Stimulated activated CD8-positive, alpha-beta memory T cell treated with anti-CD3 and anti-CD28 coated beads, Interleukin-4, amount 100 ng/mL, for 1 hour (primary cell): ENCODE measurements at places on chromosomes 3 and 15.

DNA sequence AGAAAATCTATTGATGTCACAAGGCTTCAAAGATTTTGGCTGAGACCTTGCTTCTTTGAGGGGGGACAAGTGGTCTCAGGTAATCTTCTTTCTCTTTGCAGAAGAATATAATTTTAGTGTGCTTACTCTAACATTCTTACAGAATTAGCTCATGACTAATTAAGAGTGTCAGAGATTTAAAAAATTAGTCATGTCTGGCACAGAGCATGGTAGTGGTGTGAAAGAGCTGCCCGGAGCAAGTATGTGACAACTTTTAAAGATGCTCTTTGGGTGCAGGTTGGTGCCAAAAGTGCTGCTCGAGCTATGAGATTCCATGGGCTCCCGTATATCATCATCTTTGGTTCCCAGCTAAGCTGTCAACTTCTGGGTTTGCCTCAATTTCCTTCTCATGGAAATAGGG, 31.1 kb downstream of the CYP19A1 start:
- DNase-seq, result no peak

- no peak for DNase-seq
These were observed 365.8 kb downstream of the FOXP1 start for GRCh38 chr3:71217640-71218222.

GRCh38 chr3:58336135-58336882, 3.6 kb downstream of the PXK start:
- DNase-seq, result no peak

DNA sequence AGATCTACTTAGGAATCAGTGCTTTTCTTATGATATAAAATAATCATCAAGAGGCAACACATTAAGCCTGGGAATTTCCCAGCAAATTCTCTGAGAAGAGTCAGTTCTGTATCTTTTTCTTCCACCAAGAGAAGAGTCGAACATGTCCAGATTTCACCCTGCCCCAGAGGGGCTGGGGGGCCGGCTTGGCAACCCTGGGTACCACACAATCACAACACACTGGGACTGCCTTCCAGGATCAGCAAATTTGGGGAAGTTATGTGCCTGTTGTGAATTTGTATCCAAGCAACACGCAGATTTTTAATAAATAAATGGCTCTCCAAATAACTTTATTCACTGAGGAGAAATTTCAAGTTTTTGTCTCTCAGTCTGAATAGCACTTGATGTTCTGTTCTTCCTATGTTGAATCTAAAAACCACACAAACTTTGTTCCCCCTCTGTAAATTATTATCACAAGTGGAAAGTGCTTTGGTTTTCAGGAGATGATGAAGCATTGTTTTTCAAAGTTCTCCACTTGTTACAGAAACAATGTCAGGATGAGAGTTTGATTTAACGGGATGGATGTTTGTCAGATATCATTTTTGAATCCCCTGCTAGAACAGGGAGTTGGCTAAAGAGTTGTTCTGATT, 357.2 kb downstream of the ZNF385D start:
- DNase-seq, result no peak

DNA sequence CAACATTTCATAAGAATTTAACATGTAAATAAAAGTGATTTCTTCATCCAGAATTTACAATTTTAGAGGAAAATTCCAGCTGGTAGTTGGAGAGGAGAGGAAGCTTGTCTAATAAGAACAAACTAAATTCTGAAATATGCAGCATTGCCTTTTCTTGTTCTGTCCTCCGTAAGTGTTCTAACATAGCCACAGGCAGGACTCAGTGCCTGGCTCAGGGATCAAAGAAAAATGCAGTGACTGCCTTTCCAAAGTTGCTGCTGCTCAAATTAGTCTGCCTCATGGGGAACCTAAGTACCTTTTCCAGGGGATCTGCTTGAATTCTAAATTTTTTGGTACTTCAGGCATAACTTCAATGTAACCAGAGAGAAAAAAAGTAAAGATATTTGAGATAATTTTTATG, 713.0 kb upstream of the CADM2 start:
- no peak for DNase-seq

DNA sequence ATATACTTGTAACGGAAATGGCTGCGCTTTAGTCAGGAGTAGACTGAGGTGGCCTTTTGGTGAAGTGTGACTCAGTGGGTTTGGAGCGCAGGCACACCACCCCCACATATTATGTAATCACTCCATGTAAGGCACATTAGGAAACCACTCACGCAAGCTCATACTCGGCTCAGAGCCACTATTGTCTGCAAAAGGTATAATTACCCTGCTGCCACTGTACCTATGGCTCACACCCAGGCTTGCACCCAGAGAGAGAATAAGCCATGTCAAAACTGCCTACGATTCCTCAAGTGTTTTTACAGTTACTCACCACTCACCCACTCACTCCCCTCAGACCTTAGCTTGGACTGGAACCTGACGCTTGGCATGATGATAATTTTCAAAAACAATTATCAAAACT, 611.9 kb upstream of the CCDC54 start:
- DNase-seq, result no peak

GRCh38 chr3:31167666-31168065, 273.2 kb upstream of the GADL1 start:
- DNase-seq, result no peak

GRCh38 chr3:66836363-66837152, 161.5 kb upstream of the KBTBD8 start:
- no peak for DNase-seq

DNA sequence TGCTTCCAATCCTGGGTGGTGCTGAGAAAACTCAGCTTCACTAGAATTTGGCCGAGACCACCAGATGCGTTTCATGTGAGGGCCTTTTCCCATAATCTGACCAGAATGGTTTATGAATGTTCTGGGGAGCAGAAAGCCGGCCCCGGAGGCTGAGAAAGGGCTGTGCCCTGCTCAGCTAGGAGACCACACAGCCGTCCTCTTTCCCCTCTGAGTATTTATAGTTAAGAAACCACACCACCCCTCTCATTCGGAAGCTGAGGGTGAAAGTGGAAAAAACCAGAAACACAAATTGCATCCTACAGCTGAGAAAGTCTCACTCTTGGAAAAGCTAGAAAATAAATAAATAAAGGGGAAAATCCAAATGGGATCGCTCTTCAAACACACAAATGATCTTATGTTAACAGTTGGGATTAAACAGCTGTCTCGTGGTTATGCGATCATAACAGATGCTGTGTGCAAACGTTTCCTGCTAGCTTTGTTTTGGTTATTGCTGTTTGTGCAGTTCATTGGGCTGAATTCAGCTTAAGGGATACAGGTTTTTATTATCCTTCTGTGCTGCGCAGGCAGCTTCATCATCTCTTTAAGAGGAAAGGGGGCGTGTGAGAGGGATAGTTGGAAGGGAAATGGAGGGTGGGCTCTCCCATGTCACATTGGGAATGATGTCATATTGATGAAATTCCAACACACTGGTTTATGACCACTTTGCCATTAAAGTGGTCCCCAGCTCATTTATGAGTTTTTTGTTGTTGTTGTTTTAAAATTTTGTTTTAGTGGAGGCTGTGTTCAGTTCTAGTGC, 1026.2 kb upstream of the NR2F2 start:
- DNase-seq, result no peak

GRCh38 chr3:153658136-153658535, 463.1 kb upstream of the ARHGEF26 start:
- DNase-seq, result no peak

GRCh38 chr3:183502237-183503181, 53.0 kb downstream of the KLHL6 start:
- DNase-seq, result no peak

GRCh38 chr3:30227571-30228301, 378.7 kb upstream of the TGFBR2 start:
- DNase-seq, result no peak

DNA sequence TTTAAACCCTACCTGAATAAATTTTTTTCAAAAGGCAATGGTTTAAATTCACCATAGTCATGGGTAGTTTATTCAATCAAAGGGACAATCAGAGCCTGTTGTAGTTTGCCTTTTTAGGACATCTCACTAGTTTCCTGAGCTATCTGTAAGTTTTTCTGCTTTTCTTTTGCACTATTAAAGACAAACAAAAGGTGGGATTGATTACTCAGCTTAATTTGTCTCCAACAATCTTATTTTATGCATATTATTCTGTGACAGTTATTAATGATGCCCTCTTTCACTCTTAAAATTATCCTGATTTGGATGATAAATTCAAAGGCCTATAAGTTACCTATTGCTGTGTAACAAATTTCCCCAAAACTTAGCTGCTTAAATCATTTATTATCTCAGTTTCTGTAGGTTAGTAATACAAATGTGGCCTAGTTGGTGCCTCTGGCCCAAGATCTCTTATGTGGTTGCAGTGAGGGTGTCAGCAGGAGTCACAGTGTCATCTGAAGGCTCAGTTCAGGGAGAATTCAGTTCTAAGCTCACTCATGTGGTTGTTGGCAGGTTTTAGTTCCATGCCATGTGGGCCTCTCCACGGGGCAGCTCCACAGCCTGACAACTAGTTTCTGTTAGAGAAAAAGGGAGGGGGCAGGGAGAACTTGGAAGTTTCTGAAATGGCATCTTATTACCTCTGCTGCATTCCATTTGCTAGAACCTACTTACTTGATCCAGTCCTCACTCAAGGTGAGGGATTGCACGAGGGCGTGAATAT, 16.0 kb downstream of the ARMC8 start:
- no peak for DNase-seq

GRCh38 chr3:152671446-152672319, 163.2 kb upstream of the P2RY1 start:
- no peak for DNase-seq

DNA sequence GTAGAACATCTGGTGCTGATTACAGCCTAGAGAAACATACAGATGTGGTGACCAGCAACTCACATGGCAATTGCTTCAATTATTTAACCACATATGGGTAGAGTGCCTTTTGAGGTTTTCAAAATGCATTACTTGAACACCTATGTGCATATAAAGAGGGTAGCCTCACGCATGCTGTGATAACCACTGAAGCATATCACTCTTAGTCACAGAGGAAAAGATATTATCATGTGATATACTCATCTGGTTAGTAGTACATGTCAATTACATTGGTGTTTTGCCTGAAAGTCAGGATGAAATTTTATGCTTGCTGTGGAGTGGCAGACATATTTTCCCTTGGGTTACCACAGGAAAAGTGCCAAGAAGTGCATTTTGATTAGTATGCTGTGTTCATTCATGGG, 459.3 kb upstream of the AGTR1 start:
- no peak for DNase-seq

DNA sequence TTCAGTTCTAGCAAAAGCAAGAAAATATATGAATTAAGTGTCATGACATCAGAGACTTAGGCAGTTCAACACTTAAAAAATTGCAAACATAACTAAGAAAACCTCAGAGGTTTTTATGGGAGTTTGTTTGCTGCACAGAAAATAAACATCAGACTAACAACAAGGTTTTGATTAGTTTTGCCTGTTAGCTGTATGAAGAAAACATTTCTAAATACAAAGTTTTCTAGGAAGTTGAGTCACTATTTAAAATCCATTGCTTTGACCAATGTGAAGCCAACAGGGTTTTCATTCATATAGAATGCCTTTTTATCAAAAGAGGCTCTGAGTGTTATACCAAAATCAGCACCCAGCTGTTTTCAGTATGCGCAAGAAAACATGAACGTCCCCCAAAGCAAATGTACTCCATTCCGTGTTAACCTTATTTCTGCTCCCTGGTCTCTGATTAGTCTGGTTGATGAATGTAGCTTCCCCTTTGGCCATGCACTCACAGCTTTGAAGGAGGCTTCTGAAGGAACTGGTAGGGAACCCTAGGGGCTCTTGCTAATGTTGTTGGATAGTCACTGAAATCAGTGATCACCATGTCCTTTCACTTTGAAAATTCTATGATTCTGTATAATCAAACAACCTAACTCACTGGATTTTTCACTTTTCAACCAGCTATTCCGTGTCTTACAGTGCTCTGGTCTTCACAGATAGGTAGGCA, 89.6 kb upstream of the TSEN2 start:
- DNase-seq, result no peak

DNA sequence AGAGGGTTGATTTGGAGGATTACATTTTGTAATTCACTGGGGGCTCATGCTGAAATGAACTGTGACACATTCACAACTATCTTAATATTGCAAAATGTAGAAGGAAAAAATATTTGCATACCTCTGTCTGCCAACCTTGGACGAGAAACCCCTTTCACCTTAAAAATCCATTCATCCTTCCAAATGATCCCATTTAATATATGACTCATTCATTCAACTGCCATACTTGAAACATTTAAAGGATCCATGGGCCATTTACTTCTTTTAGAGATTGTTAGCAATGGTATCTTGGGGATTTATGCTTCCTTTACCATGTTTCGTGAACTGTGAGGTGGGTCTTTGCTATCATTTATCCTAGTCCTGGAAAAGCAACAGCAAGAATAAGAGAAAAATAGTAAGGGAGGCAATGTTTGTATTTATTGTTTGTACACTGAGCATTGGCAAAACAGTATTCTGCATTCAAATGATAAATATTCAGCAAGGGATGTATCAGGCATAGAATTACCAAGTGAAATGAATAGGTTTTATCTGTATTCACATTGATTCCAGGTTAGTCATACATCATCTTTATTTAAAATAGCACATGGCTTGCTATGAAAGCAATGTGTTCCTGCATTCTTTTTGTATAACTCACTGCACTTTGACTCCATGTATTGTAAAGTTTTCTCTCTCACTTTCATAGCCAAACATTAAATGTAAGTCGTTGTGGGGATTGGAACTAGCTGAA, 378.1 kb downstream of the NSUN3 start:
- no peak for DNase-seq

GRCh38 chr15:100942656-100943425, 23.7 kb downstream of the LRRK1 start:
- no peak for DNase-seq

DNA sequence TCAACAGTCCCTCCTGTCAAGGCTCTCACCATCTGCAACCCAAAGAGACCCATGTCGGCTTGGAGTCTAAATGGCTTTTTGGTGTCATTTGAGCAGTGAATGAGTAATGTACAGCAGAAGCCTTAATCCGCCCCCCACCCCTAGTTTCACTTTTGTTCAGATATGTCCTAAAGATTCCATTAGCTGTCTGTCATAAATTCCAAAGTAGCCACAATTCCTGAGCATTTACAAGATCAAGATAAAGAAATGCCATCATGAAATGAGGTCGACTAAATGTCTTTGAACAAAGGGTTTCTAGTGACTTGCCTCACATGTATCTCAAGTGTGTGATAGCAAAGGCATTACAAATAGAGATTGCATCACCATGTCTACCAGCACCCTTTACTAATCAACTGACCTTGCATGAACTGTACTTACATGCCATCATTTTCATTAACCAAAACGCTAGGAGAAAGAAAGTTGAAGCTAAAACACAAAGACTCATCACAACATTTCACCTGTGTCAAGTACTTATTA, 123.8 kb upstream of the PHLDB2 start:
- no peak for DNase-seq
